NCI-H524 (cell line): ENCODE measurements at places on chromosomes 12 and 14.

DNA sequence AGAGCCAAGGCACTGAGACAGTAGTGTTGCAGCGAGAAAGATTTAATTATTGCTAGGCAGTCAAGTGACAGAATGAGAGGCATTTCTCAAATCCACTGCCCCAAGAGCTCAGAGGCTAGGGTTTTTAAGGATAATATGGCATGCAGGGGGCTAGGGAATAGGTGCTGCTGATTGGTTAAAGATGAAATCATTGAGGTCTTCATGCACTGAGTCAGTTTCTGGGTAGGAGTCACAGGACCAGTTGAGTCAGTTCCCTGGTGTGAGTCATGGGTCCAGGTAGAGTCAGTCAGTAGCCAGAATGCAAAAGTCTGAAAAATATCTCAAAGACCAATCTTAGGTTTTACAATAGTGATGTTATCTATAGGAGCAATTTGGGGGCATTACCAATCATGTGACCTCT, 323.8 kb downstream of the RGS6 start:
- DNase-seq, result no peak

- no peak for DNase-seq
These were observed 71.6 kb upstream of the CEP83 start for GRCh38 chr12:94531196-94531720.

DNA sequence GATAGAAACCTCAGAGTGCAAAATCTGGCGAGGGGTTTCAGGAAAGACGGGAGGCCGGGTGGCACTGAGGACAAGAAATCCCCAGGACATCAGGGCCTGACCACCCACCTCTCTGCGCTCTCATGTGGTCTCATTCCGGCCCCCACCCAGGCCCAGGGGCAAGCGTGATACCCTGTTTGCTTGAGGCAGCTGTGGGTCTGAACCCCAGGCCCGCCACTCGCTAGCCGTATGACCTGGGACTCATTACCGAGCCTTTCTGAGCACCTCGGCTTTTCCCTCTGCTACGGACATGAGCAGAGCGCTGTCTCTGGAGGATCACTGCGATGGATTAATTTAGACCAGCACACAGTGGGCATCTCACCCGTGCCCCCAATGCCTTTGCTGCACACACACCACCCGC, 25.5 kb upstream of the BCDIN3D start:
- no peak for DNase-seq

- DNase-seq, result peak; percentile 75
These were observed 386.7 kb upstream of the CCDC196 start for GRCh38 chr14:66099451-66099850.

DNA sequence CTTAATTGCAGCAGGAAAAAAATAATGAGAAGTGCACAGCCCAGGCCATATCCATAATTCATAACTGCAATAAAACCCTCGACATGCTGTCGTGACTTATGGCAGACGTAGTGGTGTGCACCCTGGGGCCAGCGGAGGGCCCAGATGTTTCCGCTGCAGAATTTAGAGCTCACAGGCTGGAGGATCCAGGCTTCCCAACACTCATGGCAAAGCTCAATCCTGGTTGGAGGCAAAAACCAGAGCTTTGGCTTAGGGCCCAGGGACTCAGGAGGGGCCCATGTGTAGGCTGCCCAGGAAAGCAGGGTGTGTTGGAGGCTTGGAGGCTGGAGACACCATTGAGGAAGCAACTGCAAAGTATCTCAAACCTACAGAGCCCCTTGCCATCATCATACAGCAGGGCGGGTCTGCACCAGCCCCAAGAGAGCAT, 68.7 kb downstream of the SERPINA3 start:
- no peak for DNase-seq

DNA sequence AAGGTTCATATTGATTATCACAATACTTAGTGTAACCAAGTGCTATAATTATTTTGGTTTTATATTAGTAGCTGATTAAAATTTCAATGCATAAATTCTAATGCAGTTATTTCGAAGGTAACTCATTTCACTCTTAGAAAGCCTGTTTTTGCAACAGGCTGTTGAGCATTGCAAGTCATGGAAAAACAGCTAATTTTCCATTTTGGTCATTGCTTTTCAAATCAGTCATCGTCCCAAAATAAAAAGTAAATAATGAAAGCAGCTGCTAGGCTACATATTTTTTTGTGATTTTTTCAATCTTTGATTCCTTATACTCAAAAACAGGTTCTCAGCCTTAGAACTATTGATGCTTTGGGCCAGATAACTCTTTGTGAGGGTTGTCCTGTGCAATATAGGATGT, 22.9 kb downstream of the VEZT start:
- no peak for DNase-seq

DNA sequence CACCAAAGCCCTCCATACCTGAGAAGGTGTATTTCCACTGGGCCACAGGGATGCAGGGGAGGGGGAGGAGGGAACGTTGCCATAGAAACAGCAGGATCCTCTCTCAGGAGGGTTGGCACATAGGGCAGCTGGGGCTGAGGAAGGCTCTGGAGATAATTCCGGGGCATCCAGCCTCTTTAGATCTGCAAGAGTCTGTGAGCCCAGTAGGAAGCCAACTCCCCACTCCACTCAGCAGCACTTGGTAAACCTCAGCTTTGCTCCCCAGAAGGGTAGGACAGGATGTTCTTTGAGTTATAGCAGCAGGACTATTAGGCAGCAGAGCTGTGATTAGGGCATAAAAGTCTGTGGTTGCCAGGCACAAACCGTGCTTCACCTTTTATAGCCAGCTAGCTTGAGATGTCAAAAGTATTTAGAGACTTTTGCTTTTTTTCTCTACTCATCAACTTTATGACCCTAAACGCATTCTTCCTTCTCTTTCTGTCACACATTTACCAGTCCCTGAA, 7.8 kb upstream of the PLEKHG3 start:
- DNase-seq, result peak; percentile 42

- no peak for DNase-seq
These were observed 18.0 kb upstream of the NRDE2 start for GRCh38 chr14:90349739-90350138.

- no peak for DNase-seq
These were observed 114.8 kb downstream of the MON2 start for GRCh38 chr12:62581288-62582064.

- DNase-seq, result no peak
These were observed 8.8 kb upstream of the BAZ1A start for GRCh38 chr14:34883954-34884353.

- peak; percentile 44 for DNase-seq
These were observed 441 bp downstream of the PDE3A start for GRCh38 chr12:20368651-20369304.
